CD4-positive, alpha-beta T cell treated with Interleukin-6 at 100 ng/mL for 8 hours (primary cell): ENCODE measurements at places on chromosomes 6 and 20.

- no peak for DNase-seq
Measured at GRCh38 chr6:158361068-158361467, 48.8 kb downstream of the TULP4 start.

GRCh38 chr20:8367689-8368088 lies 235.6 kb downstream of the PLCB1 start:
- DNase-seq: no peak

DNA sequence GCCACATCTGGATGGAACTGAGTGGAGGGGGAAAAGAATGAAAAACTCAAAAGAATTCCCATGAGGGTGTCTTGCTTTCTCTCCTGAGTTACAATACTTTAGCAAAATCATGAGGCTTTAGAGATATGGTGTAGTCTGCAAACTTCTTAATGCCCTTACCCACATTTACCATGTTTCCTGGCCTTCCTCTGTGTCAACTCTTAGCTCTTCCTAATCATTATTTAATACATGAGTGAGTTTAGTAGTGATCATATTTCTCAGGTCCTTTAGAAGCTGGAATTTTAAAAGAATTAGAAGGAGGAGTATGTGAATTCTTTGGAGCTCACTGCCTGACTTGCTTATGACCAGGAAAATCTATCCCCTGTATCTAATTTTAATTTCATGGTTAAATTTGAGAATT lies 39.0 kb downstream of the STX11 start:
- DNase-seq: no peak

DNA sequence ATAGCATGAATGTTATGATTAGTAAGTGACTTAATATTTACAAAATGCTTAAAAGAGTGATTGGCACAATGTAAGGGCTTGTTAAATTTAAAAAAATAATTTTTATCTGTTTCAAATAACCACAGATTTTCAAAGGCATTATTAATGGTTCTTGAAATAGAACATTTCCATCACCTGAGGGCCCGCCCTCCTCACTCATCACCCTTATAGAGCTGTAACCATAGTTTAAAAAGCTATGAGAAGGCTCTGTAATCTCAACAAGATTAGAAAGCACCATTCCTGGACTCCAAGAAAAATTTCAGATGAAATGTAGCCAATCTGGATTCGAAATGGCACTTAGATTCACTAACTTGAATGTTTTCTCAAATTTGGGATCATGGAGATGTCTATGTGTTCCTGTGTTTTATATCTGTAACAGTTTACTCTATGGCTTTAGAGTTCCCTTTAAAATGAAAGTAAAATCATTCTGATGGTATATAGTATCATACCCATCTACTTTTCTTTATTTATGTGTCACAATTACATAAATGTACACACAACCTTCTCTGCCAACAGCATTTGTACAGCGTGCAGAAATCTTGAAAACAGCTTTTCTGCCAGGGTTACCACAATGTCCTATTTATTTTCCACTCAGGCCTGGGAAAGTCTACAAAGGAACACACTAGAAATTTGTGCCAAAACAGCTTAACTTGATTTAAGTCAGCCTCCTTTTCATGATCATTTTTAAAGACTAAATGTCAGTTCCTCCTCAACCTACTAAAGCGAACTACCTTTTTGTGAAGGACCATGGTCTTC lies 207.7 kb downstream of the TBX18 start:
- no peak for DNase-seq

- no peak for DNase-seq
Measured at GRCh38 chr20:17442588-17442987, 88.6 kb downstream of the BFSP1 start.

- no peak for DNase-seq
Measured at GRCh38 chr20:22071841-22072240, 366.4 kb downstream of the PAX1 start.

- no peak for DNase-seq
Measured at GRCh38 chr6:20412682-20413073, 11.0 kb downstream of the E2F3 start.

DNA sequence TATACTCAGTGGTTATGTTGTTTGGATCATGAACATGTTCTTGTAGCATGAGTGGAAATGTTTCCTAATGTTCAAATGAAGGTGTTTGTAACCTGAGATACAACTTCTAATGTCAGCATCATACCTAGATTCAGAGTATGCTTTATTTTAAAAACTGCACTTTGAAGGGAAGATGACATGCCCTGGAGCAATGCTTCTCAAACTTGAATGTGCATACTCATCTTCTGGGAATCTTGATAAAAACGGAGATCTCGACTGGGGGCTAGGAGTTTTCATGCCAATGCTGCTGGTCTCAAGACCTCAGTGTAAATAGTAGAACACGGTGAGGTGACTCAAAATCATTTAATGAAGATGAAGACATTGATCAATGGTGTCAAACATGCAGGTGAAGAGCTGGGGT lies 440.0 kb upstream of the NOX3 start:
- DNase-seq: no peak

GRCh38 chr20:35252037-35252461 lies 25.6 kb downstream of the MMP24 start:
- peak; percentile 39 for DNase-seq

- DNase-seq: no peak
Measured at GRCh38 chr6:133456944-133457343, 215.8 kb downstream of the EYA4 start.

DNA sequence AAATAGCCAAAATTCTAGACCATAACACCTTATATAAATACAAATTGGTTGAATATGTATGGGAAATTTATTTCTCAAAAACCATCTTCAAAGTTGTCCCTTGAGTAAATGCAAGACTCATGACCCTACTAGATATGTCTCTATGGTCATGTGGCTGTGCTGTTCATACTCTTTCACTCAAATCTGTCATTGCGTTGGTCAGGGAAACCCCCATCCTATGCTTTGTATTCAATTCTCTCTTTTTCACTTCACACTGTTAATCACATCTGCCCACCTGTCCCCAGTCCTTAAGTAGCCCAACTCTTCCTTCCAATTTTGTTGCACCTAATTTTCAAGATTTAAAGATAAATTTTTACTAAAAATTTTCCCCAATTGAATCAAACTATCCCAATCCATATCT lies 51.0 kb downstream of the RPS12 start:
- no peak for DNase-seq

GRCh38 chr6:32113386-32114352 lies 4.5 kb upstream of the TNXB start:
- DNase-seq: no peak

DNA sequence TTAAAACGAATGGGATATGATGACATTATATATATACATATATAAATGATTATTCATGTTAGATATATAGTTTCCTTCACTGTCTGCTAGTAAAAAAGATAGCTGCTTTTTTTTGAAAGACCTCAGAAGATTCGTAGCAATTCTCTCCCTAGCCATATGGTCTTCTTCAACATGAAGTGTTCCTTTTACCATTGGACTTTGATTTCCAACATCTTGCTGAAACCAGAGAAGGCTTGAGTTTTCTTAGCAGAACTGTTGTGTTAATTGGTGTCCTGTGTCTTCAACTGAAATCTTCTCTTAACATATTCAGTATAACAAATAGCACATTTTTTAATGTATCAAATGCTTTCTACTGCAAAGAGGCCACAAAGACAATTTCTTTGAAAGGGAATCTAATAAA lies 55.3 kb downstream of the FNDC1 start:
- DNase-seq: no peak

- DNase-seq: no peak
Measured at GRCh38 chr6:134446896-134447295, 129.0 kb upstream of the SGK1 start.

DNA sequence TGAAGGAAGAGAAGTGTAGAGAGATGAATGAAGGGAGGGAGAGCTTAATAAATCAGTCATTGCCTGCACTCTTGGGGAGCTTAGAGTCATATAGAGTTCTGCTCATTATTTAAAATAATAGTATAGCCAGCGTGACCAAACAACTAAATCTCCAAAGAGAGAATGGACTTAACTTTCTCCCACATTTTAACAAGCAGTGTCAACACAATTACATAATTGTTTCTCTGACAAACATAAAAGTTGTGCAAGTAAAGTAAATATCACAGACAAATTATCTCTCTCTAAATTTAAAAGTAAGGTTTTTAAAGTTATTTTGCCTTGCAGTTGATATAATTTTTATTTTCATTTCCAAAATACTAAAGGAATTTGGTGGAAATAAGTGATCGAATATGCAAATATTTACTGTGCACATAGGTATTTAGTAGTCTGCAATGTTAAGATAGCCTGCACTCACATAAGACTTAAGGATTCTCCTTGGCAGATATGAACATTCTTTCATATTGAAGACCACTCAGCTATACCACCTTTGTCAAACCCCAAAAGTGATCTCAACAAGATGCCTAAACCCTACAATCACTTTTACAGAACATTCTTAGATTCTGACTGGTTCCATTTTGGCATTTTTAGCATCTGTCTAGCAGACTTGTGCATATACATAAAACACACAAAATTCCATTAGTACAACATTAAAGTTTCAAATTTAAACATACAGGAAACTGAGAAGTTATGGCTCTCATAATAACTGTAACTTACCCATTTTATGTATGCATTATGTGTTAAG lies 67.7 kb downstream of the KIF6 start:
- DNase-seq: no peak
